ENCODE measurements at places on chromosomes 1 and 21. TPM values are rescaled to one million over a fixed set of nuclear protein-coding genes. Genes with fewer than 3 reads are reported as not detected.

SPRR1B gene
- total RNA-seq = not detected

DNA sequence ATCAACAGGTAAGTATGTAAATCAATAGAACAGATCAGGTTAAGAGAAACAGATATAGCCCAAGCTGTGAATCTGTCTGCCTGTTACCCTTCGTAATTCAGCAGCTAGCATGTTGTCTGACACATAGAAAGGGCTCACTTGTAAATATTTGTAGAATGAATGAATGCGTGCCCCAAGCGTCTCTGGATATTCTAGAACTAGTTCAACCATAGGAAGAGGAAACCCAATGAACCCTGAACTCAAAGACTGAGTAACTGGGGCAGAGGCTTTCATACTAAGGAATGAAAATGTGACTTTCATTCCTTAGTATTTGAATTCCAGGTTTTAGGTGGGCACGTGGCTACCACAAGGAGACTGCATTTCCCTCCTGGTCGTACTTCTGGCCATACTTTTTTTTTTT lies 60.1 kb upstream of the SMYD2 start:
- DNase-seq = no peak

DNA sequence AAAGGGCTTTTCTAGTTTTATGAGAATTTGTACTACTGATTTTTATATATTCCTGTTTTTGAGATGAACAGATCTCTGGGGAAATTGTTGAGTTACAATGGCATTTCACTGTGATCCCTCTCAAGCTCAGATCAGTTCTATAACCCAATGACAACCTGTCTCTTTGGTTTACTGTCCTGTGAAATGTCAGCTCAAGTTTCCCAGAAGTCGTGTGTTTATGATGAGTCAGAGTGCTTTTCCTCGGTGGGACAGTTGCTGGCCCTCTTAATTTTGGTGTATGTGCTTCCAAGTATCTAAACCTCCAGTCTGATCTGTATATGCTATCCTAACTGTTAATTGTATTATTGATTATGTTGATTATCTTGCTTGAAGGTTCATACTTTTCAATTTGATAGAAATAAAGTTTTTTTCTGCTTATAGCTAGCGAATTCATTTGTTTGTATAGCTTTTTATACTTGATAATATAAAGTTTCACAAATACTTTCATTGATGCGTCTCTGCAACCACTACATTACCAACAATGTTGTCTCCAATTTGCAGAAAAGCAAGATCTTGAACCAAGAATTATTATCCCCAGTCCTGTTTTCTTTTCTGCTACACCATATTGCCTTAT lies 77.5 kb upstream of the DNAJC6 start:
- no peak for DNase-seq

- DNase-seq = no peak
Measured at GRCh38 chr1:218298398-218298797, 13.3 kb downstream of the RRP15 start.

- DNase-seq = peak; percentile 53
Measured at GRCh38 chr1:33228935-33229487, 27.3 kb upstream of the ZNF362 start.

DNA sequence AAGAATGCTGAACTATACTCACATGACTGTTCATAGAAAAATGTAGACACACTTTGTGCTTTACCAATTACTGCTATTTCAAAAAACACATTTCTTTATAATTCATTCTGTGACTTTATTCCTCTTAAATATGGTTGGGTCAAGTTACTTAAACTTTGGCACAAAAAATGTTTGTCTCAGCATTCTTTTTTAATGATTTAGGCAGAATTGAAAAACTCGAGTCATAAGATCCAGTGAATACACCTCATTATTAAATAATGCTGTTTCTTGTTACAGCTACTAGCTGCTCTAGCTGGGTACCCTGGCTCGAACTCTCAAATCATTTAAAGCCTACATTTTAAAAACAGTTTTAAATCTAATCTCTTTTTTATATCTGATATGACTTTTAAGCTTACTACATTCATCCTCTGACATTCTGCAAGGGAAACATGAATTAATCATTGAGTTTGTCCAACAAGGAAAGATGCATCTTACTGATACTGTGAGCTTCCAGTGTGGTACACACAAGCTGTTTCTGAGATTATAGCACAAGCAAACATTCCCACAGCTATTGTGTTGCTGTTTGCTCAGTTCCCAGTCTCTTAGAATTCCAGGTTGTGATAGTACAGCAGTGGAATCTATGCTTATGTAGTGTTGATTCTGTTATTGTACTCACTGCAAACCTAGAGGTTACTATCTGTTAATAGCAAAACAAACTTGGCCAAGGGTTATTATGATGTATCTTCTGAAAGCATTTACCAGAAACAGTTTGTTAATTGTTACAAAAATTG lies 746.5 kb downstream of the USP25 start:
- no peak for DNase-seq

DNA sequence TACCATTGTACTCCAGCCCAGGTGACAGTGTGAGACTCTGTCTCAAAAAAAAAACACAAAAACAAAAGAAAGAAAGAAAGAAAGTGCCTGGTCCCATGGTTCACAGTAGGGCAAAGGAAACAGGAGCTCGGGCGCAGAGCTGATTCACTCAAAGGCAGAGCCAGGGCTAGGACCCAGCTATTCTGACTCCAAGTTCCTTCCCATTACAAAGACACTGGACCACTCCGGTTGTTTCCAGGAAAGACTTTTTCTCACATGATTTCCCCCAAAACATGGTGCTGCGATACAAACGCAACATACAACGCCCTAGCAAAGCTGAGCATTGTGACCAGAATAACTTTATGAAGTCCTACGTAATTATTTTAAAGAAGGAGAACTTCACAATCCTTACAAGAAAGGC lies 10.7 kb downstream of the ABCG1 start:
- DNase-seq = no peak

FMO4 gene
- 2.1 TPM for total RNA-seq

DNA sequence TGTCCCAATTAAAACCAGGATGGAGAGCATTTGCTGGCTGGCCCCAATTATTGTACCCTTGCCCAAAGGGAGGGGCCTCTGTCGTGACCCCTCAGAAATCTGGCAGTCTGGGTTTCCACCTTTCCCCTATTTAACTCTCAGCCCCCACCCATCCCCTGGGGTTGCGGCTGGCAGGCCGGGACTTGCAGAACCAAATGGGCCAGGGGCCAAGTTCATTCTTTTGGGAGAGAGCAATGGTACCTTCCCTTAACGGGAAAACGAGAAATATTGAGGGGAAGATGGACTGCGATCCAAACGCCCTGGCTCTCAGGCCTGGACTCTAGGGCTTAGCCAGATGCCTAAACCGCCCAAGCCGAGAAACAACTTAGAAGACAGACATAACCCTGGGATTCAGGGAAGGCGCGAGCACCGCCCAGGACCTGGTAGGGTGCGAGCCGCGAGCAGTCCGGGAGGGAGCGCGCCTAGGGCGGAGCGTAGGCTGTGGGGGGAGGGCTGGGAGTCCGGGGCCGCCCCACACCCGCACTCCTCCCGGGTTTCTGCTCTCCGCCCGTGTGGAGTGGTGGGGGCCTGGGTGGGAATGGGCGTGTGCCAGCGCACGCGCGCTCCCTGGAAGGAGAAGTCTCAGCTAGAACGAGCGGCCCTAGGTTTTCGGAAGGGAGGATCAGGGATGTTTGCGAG lies at the start of gene SLC27A3:
Gene SLC27A3 (plus strand): TSS at position 628 of the 678 bp plus-strand sequence. CDS start 91 bp downstream, outside the sequence.
- DNase-seq = peak; percentile 87

DNA sequence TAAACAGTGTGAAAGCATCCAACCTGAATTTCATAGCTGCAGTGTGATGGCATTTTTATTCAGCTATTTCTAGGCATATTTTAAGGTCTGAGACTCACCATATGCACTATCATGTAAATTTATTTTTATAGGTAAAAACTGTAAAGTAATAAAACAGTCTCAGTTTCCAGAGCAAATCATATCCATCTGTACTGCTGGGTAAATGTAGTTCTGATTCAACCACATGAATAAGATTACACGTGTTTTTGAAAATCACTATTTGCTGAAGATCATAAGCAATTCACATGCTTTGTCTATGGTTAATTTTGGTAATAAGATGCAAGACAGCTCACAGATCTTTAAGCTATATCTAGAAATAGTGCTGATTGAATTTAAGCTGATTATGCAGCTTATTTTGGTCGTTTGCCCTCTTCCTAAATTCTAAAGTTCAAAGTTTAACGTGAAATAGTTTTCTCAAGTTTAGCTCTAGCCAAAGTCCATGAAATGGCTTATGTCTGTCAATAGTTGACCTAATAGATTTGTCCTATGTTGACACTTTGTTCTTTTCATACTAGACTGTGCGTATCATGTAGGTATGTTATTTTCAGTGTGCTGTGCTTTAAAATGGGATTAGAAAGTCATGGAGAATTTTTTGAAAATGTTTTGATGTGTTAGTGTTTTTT lies 489.0 kb downstream of the USP25 start:
- no peak for DNase-seq

- DNase-seq = no peak
Measured at GRCh38 chr21:42012344-42012743, 2.2 kb upstream of the ZBTB21 start.

GRCh38 chr21:35575280-35575915 lies 484.9 kb downstream of the SETD4 start:
- DNase-seq = no peak

TMEM269 gene
- not detected for total RNA-seq

SYT2 gene
- 0.34 TPM for total RNA-seq

- DNase-seq = no peak
Measured at GRCh38 chr1:170768929-170769328, 105.0 kb downstream of the PRRX1 start.

DNA sequence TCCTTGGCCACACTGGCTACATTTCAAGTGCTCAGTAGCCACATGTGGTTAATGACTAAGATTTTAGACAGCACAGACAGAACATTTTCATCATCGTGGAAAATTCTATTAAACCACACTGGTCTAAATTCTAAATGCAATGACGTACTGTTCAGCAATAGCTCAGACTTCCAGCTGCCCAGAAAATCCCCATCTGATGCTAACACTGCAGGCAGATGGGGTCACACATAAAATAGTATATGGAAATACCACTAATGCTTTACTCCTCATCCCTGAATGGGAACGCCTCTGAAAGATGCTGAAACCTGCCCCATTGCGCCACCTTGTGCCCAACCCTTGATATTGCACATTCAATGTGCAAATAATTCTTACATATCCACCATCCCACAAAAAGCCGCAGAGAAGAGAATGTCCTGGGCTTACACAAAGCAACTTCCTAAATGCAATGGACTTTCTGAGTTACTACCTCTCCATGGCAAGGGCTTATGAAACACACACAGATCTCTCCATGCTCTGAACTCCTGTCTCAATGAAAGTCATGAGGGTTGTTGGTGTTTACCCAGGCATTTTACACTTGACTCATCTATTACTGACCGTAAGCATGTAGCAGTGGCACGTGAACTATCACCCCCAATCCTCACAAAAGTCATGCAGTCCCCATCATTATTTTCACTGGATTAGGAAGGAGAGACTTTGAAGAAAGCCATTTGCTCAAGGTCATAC lies 20.3 kb upstream of the SLC5A9 start:
- peak; percentile 66 for DNase-seq

ELF3 gene
- total RNA-seq = 0.83 TPM

- DNase-seq = no peak
Measured at GRCh38 chr1:118947790-118948189, 40.4 kb downstream of the TBX15 start.

DNA sequence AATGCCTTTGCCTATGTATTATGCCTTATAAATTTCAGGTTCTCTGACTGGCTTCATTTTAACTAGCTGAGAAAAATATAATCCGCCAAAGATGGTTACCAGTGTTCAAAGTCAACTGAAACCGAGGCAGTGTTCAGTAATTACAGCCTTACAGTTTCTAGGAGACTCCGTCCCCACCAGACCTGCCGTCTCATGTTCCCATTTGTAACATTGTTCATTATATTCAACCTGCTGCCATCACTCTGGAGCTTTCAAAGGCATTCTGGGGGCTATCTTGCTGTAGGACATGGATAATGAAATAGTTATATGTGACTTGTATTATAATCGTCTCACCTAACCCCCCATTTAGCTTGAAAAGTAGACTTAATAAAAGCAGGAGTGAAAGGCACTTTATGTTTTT lies 302.5 kb downstream of the RWDD3 start:
- DNase-seq = no peak

DNA sequence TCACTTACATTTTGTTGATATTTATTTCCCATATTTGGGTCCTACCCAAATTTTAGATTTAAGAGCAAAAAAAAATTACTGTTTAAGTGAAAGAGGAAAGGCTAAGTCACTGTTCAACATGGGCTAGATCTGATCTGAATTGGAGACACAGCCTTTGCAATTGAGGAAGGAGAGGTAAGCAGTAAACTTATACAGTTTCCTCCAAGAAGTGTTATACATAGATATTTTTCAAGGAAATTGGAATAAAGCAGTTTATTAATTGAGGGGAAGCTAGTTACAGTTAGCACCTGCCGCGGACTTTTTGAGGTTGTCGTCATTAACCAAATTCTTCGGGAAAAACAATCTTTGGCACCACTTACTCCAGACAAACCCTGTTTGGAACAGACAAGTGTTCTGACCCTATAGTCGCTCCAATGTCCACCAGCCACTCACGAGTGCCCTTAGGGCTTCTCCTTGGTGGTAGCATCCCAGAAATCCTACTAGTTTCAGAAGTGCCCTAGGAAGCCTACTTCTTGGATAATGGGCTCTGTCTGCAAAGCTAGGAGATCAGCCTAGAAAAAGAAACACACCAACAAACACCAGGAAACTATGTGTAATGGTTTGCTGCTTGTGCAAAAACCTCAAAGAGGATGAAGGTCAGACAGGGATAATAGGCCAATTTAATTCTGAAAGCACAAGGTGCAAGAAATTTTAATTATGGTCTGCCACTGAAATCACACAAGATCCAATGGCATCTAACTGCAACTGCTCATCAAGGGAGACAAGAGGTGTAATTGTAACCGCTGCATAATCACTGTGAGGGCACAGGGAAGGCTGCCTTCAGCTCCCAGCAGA lies 2.5 kb downstream of the WLS start:
- DNase-seq = no peak

GRCh38 chr1:185559684-185560331 lies 174.4 kb upstream of the HMCN1 start:
- DNase-seq = no peak

ILDR2 gene
- total RNA-seq = 1.3 TPM

HPDL gene
- 2.0 TPM for total RNA-seq

GRCh38 chr1:226670073-226670472 lies 69.0 kb downstream of the ITPKB start:
- DNase-seq = no peak

DNA sequence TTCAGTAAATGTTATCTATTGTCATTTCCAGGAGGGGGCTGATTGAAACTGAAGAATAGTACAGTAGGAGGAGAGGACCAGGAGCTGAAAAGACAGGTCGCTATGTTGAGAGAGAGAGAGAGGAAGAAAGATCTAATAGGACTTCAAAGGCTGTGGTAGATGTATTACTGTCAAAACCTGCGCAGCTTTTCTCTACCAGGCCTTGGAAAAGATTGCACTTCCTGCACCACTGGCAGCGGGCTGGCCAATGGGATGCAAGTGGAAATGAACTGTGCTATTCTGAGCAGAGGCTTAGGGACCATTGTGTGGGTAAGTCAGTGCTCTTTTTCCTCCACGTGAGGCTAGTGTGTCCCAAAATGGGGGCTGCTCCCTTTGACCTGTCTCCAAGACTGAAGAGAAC lies 47.1 kb downstream of the MDM4 start:
- DNase-seq = no peak

Measured in ovary (tissue), 10 donors.